SK-N-SH (cell line): ENCODE measurements at places on chromosomes 7 and 10. TPM values are rescaled to one million over a fixed set of nuclear protein-coding genes. Genes with fewer than 3 reads are reported as not detected.

The C10orf90 gene
- 0.10 and 0.21 TPM in 2 replicates for polyA plus RNA-seq

DNA sequence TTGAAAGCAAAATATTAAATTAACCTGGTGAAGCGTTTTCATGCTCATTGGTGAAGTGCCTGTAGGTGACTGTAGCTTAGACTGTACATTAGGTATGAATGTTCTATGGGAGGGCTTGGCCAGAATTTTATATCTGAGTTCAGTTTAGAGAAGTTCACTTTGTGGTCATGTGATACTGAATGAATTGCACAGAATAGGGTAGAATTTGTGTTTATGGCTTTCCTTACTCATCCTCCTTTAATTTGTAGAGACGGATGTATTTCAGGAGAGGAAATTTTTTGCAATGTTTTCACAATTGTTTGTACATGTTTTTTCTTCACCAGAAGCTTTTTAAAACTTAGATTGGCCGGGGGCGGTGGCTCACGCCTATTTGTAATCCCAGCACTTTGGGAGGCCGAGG lies 32.3 kb downstream of the REEP3 start:
- H3K36me3 ChIP-seq: peaks cover 5% of the 10 kb centered on the region
- no peak overlapping the region for H3K4me3 ChIP-seq
- H3K4me1 ChIP-seq: peaks cover 10% of the 10 kb centered on the region
- DNase-seq: no peak
- H3K27ac ChIP-seq: peak overlapping the region; percentile 90
- H3K27me3 ChIP-seq: no peaks in the 10 kb centered on the region

The HKDC1 gene
- polyA plus RNA-seq: 0.06 and 0.10 TPM in 2 replicates

- no peaks in the 10 kb centered on the region for H3K27me3 ChIP-seq
- no peaks in the 10 kb centered on the region for H3K36me3 ChIP-seq
- H3K27ac ChIP-seq: no peak overlapping the region
- no peaks in the 10 kb centered on the region for H3K4me1 ChIP-seq
Measured at GRCh38 chr10:116132780-116133399, 140.1 kb downstream of the GFRA1 start.

GRCh38 chr10:119413093-119413453 lies 129.4 kb downstream of the RGS10 start:
- peaks cover 62% of the 10 kb centered on the region for H3K4me1 ChIP-seq
- DNase-seq: peak; percentile 87
- H3K36me3 ChIP-seq: no peaks in the 10 kb centered on the region
- H3K27me3 ChIP-seq: no peaks in the 10 kb centered on the region
- peak overlapping the region; percentile 95 for H3K27ac ChIP-seq
- H3K4me3 ChIP-seq: no peak overlapping the region

DNA sequence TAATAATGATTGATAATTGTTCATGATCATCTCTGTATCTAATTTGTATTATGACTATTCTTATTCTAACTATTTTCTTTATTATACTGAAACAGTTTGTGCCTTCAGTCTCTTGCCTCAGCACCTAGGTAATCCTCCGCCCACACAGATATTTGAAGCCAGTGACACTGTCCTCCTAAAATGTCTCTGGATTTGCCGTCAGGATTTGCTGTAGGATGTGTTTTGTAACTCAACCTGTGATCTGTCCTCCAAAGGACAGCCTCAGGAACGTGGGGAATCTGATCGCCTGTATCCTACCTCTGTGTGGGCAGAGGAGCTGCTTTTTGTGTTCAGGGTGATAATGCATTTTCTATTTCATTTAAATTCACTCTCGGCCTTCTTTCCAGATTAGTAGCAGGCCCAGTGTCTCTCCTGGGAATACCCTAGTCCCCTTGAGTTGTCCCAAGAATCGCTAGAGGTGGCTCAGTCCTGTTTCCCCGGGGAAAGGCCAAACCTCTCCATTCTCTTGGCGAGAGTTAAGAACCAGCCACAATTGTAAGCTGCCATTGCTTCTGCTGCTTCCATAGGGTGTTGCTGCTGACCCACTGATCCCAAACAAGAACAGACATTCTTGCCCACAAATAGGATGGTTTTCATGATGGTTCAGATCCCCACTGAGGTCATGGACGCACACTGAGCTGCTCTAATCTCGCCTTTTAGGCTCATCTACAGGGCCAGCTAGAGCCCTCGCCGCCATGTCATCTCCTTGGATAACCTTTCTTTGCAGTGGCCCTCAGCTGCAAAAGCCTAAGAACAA lies 136.2 kb upstream of the KCNMA1 start:
- H3K27ac ChIP-seq: no peak overlapping the region
- no peak overlapping the region for H3K4me3 ChIP-seq
- no peaks in the 10 kb centered on the region for H3K4me1 ChIP-seq
- H3K27me3 ChIP-seq: no peaks in the 10 kb centered on the region

DNA sequence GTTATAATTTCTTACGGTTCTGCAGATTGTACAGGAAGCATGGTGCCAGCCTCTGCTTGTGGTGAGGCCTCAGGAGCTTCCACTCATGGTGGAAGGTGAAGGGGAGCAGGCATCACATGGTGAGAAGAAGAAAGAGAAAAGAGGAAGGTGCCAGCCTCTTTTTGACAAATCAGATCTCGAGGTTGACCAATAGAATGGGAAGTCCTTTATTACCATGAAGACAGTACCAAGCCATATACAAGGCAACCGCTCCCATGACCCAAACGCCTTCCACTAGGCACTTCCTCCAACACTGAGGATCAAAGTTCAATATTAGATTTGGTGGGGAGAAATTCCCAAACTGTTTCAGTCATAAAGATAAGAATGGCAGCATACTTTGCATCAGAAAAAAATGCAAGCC lies 502.8 kb downstream of the GLRX3 start:
- H3K4me1 ChIP-seq: no peaks in the 10 kb centered on the region; the same call in 1 of the 2 replicates
- H3K27ac ChIP-seq: no peak overlapping the region
- H3K4me3 ChIP-seq: no peak overlapping the region
- H3K27me3 ChIP-seq: no peaks in the 10 kb centered on the region
- no peak for DNase-seq
- no peaks in the 10 kb centered on the region for H3K36me3 ChIP-seq

- peaks cover 4% of the 10 kb centered on the region for H3K36me3 ChIP-seq
- no peak overlapping the region for H3K4me3 ChIP-seq
- H3K4me1 ChIP-seq: peaks cover 7% of the 10 kb centered on the region; the same call in 1 of the 2 replicates
- no peak overlapping the region for H3K27ac ChIP-seq
- no peak for DNase-seq
Measured at GRCh38 chr10:118732245-118733165, 22.3 kb downstream of the CACUL1 start.

GRCh38 chr10:88253622-88254021 lies 329.5 kb downstream of the RNLS start:
- H3K27me3 ChIP-seq: no peaks in the 10 kb centered on the region
- no peaks in the 10 kb centered on the region for H3K36me3 ChIP-seq
- no peak overlapping the region for H3K4me3 ChIP-seq
- no peak for DNase-seq
- H3K27ac ChIP-seq: no peak overlapping the region; the same call in 1 of the 2 replicates

- H3K27me3 ChIP-seq: peaks cover 20% of the 10 kb centered on the region; the same call in 1 of the 2 replicates
- no peak overlapping the region for H3K4me3 ChIP-seq
- no peak overlapping the region for H3K27ac ChIP-seq
- no peaks in the 10 kb centered on the region for H3K4me1 ChIP-seq
- no peaks in the 10 kb centered on the region for H3K36me3 ChIP-seq
Measured at GRCh38 chr10:6034371-6034770, 27.8 kb downstream of the IL2RA start.

DNA sequence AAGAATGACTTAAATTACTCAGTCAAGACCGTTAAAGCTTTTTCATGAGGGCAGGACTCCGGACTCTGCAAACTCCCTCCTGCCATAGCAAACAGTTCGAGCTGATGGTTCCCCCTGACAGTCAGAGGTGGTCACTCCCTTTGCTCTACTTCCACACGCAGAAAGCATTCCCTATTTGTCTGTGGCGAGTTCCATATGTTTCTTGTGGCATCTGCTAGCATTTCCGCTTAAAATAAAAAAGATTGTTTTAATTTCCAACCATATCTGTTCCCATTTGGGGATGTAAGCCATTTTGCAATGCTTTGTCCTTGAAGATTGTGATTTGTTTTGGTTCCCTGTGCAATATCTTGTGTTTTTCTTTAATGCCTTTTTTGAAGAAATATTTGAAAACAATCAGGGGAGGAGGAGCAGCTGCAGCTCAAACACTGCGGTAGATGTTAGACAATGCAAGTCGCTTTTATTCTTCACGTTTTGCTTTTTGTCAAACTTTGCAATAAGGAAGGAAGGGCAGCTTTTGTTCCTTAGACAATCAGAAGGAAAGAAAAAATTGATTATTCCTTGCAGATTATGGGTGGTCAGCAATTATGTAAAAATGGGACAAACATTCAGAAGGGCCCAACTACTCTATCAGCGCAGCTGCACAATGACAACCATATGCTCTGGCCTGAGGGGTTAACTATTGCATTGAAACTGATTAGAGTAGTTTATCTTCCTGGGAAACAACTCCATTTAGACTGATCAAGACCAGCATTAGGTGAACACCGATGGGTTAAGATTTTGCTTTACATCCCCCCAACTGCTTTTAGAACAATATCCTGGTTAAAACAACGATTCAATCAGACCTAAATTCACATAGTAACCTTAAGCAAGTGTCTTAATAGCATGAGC lies 425.8 kb upstream of the NRP1 start:
- no peak overlapping the region for H3K27ac ChIP-seq
- H3K4me1 ChIP-seq: no peaks in the 10 kb centered on the region
- no peak overlapping the region for H3K4me3 ChIP-seq
- H3K27me3 ChIP-seq: no peaks in the 10 kb centered on the region

DNA sequence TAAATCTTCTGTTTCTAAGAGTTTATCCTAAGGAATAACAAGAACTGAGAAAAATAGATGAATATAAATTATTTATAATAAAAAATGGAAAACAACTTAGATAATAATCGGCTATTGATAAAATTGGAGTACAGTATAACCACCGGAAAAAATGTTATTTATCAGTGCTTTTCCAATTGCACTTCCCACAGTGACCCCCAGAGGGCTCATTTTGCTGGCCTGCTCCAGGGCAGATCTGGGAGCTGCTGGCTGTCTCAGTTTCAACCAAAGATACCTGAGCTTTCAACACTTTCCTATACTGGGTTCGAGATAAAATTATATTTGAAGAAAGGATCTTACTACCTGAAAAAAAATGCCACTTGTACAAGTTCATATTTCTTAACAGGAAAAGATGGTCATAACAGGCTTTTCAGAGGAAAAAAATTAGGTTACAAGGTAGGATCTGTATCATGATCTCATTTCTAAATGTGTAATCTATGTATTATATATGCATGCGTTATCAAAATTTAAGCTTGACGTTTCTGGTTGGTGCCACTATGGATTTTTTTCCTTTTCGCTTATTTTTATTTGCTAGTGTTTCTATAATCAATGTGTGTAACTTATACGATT lies 165.7 kb downstream of the NPSR1 start:
- no peaks in the 10 kb centered on the region for H3K4me1 ChIP-seq
- H3K27me3 ChIP-seq: no peaks in the 10 kb centered on the region; the same call in 1 of the 2 replicates
- H3K27ac ChIP-seq: no peak overlapping the region
- H3K4me3 ChIP-seq: no peak overlapping the region
- no peaks in the 10 kb centered on the region for H3K36me3 ChIP-seq

DNA sequence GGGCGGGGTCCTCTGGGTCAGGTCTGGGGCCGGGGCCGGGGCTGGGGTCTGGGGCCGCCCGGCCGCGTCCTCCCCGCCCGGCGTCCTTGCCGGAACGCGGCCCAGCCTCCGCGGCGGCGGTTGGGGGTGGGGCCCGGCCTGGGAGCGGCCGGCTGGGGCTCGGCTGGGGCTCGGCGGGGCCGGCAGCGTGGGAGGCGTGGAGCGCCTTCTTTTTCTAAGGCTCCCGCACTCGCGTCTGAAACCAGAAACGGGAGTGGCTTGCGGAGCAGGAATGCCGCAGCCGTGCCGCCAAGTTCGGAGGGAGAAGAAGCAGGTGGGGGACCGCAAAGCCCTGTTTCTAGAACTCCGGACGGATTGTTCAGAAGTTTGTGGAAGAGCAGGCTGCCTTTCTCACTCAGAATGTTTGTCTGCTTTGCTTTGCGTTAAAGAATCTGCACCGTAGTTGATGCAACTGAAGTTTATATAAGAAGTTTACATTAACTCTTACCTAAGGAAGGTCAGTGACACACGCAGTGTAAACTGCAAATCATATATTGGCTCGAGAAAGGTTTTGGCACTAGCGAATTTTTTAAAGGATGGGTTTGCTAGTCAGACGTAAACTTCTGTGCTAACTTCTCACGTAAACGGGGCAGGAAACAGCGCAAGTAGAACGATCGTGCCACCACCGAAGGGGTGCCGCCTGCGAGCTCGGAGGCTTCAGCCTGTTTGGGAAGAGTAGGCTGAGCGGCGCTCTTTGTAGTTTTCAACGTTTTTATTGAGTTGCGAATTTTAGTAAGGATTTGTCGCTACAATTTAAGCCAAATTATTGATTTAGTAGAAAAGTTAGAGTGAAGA lies 729 bp downstream of the DNAJB6 start:
- DNase-seq: peak; percentile 91
- H3K27ac ChIP-seq: peak overlapping the region; percentile 89
- peak overlapping the region; percentile 62 for H3K4me3 ChIP-seq
- peaks cover 20% of the 10 kb centered on the region for H3K4me1 ChIP-seq
- H3K27me3 ChIP-seq: no peaks in the 10 kb centered on the region

The DKK1 gene
- polyA plus RNA-seq: 225 and 372 TPM in 2 replicates

The PCDH15 gene
- 0.03 and 0.08 TPM in 2 replicates for polyA plus RNA-seq

- H3K4me1 ChIP-seq: no peaks in the 10 kb centered on the region
- H3K27ac ChIP-seq: no peak overlapping the region
- no peaks in the 10 kb centered on the region for H3K36me3 ChIP-seq
- no peak for DNase-seq
- H3K4me3 ChIP-seq: no peak overlapping the region
- no peaks in the 10 kb centered on the region for H3K27me3 ChIP-seq
Measured at GRCh38 chr7:158539711-158540146, 47.9 kb downstream of the PTPRN2 start.
